ENCODE measurements at places on chromosomes 3 and 15.

DNA sequence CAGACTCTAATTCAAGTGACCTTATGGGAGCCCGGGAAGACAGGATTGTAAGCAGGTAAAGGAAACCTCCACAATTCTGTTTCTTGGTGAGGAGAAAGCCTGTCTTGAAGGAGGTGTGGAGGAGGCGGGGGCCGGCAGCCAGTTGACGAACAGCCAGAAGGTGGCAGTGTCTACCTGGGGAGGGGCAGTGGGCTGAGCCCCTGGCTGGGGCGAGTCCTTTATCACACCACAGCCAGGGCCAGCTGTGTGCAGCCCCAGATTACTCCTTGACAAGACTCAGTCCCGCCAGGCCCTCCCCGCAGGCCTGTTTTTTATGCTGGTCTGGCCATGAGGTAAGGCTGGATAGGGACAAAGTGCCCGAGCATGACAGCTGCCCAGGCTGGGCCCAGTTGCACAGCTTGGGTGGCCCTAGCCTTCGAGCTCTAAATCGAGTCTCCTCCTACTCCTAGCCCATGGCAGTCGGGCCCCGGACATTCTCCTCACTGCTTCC is 40.9 kb upstream of the IDH2 start:
- DNase-seq, result peak; percentile 49

DNA sequence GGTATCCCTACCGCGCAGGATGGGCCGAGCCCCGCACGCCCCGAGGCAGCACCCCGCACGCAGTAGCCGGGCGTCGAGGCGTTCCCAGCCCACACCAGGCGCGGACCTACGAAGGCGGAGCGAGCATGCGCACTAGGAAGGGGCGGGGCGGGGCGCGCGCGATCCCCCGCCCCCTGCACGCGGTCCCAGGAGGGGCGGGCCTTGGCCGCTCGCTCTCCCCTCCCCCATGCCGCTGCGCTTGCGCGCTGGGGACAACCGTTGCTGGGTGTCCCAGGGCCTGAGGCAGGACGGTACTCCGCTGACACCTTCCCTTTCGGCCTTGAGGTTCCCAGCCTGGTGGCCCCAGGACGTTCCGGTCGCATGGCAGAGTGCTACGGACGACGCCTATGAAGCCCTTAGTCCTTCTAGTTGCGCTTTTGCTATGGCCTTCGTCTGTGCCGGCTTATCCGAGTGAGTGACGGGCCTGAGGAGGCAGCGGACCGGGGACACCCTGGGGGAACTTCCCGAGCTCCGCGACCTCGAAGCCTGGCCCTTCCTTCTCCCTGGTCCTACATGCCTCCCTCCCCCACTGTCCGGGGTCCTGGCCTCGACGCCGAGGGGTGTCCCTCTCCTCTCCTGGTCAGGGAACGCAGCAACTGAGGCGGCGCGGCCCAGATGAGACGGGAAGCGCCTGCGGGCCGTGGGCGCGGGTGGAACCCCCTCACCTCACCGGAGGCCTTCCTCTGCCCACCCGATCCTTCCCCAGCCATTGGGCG is at the start of gene SPESP1:
Gene SPESP1, plus strand, starts transcription at position 258 of the 755 bp plus-strand sequence. Its CDS starts 129 bp downstream, at position 387.
- peak; percentile 52 for DNase-seq

DNA sequence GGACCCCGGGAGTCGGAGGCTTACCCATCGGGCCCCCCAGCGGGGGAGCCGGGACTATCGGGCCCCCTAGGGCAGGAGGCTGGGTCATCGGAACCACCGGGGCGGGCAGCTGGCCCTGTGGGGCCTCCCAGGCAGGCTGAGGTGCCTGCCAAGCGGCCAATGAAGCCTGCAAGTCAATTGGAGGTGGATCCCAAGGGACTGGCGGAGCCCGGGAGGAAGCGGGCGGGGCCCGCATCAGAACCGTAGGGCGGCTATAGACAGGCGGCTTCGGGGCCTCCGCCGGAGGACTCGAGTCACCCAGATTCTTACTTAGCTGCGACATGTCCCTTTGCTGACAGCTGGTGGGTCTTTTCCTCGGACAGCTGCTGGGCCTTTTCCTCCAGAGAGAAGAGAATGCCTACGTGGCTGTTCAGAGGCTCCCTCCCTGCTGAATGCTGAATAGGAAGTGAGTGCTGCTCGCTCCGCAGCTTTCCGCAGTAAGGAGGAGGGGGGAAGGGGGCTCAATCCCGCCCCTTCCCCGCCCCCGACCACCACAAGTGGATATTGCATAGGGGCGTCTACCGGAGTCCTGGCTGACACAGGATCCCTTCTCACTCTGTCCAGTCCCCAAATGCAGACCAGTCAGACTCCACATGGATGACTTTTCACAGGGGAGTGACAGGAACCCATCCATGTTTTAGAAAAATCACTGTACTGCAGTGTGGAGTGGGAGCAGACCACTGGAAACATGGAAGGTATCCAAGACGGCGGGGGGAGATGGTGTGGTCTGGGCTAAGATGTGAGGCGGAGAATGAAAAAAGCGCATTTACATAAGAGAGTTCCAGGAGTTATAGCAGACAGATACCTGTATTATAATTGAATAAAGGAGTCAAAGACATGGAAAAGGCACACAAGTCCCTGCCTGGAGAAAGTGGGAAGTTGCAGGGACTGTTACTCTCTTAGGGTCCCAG is at the start of gene MAGEL2:
Gene MAGEL2, minus strand, starts transcription at position 447 of the 950 bp plus-strand sequence. Its CDS starts 125 bp downstream, at position 322.
- DNase-seq, result peak; percentile 17

DNA sequence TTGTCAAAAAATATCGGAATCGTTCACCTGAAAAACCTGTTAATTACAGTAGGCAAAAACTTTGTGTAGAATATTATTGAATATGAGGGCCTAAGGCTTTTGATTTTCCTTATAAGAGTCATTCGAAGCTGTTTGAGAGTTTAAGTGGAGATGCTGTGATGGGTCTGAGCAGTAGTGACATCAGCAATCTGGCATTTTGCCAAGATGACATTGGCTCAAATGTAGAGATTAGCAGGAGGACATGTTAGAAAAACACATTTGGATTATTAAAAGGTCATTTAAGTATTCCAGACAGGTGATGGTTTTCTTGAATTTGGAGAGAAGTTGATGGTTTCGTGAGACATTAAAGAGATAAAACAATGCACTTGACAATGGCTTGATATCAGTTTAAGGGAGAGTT is 12.9 kb downstream of the OR5AC2 start:
- no peak for DNase-seq

DNA sequence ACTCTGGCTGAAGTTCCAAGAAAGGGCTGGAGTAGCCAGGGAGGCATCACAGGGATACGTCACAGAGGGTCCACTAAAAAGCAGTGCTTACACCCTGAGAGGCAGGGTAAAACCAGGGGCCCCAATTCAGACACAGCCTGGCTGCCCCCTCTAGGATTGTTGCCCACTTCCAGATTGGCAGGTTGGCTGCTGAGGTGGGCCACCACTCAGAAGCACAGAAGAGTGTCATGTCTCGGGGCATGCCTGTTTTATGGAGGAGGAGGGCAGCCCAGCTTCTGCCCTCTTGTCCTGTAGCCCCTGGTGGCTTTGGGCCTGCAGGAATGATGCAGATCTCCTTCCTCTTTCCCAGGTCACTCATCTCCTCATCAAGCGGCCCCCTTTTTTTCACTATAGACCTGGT is 24.0 kb downstream of the NOX5 start:
- no peak for DNase-seq

DNA sequence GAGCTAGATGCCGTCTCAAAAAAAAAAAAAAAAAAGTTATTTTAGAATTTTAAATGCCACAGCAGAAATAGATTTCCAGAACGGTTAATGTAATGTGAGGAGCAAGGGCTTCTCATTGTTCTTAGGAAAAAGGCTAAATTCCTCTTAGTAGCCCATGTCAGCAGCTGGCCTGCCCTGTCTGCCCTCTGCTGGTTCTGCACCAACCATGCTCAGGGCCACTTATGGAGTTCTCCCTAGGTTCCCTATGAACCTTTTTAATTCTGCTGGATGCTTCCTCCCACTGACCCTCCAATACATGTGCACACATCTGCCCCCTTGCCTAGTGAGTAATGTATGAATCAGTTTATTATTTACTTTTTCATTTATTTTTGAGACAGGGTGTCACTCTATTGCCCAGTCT is 32.2 kb upstream of the DPPA4 start:
- no peak for DNase-seq

DNA sequence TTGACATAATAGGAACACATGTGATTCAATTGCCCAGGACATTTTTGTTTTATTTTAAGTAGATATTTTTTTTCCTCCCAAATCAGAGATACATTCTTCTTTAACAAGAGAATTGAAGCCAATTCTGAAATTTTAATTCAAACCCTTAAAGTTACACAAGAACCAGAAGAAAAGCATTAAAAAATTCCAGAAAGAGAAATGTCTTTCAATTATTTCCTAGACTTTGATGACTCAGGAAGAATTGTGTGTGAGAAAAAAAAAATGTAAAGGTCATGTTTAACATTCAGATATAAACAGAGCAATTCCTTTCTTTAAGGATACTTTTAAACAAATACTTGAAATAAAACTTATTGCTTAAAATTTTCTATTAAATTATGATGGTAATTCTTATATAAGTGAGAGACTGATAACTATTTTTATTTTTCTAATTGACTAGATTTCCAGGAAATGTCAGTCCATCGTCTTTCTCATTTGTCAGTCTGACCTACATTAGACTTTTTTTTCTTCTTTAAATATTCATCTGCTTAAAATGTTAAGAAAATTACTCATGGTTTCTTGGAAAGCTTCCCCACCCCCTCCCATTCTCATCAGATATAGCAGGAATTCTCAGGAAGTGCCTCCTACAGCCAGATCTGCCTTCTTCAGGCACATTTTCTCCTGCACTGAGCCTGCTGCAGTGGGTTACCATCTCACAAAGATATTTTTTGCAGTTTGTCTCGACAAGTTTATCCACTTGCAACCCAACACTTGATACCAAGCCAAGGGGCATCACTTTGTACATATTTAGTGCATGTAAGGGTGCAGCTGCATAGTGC is 261.8 kb upstream of the CBLB start:
- DNase-seq, result peak; percentile 86

Measured in astrocyte of the spinal cord (primary cell).